Mesendoderm (in vitro differentiated cells): ENCODE measurements at places on chromosomes 16 and 17.
A peak's percentile ranks its signal among the peaks of the same experiment; 100 is the strongest.

DNA sequence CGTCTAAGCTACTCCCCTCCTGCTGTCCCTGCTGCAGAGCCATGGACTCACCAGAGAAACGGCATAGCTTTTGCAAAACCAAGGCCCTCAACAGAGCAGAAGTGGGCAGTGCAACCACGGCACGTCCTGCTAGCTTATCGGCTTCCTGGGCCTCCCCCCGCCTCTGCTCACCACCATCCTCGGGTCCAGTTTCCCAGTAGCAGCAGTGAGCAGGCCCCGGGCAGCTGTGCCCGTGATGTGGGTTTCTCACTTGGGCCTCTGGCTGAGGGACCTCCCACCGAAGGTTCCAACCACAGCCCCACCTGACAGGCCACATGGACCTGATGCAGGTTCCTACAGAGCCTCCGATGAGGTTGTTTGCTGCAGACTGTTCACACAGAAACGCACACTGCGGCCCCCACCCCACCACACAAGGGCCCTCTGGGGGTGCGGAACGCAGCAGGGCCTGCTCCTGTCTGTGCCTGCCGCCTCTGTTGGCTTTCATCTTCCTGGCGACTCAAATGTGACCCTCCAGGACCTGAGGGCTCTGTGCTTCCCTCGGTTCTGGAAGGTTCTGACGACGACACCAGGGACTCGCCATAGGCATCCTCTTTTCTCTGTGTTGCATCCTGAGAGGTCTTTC is 24.8 kb downstream of the PDIA2 start:
- no peak for DNase-seq

- DNase-seq: no peak
Observed at GRCh38 chr17:34257986-34258326, 2.9 kb downstream of the CCL2 start.

GRCh38 chr17:45951941-45952340 is 47.1 kb upstream of the STH start:
- DNase-seq: peak; percentile 41

GRCh38 chr16:72394526-72394925 is 222.6 kb upstream of the PMFBP1 start:
- no peak for DNase-seq

GRCh38 chr16:69188236-69188549 is 1.2 kb downstream of the SNTB2 start:
- no peak for DNase-seq

GRCh38 chr16:1094124-1094479 is 1.9 kb downstream of the C1QTNF8 start:
- no peak for DNase-seq
